ENCODE measurements at places on chromosomes 1 and 21.
A peak's percentile ranks its signal among the peaks of the same experiment; 100 is the strongest.

DNA sequence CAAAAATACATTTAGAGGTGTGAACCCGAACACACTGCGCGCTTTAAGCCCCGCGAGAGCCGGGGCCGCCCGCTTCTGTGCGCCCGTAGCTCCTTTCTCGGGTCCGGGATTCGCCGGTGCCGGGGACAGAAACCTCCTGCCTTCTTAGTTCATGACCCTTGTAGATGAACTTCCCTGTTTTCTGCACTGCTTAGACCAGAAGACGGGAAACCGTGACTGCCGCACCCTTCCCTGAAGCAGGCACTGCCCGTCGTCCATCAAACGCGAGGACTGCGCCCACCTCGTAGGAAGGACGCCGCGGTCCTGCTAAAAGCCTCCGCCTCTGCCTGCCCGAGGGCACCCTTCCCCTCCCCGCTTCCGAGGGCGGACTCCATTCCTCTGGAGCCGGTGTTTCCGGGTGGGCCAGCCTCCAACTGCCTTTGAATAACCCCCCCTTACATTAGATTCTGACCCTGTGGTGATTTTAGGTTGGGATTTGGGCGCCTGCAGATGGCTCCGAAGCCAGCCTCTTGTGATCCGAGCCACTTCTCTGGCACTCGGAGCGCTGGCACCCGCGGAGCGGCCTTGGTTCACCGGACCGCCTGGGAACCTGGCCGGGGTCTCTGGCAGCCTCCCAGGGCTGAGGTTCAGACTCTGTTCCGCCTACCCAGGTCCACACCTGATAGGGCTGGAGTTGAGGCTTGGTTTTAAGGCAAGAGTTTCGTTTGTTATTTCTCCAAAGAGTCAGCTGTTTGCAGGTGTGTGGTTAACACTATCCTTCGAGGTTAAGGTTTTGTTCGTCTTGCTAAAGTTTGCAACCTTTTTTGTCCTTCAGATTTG is 1.2 kb upstream of the PTTG1IP start:
- DNase-seq: no peak

- DNase-seq: peak; percentile 58
These were observed at the start of gene DENND4B for GRCh38 chr1:153946622-153947241. Gene DENND4B (minus strand): TSS chr1:153946718. CDS start chr1:153944374, 2,344 bp downstream.

GRCh38 chr1:203669739-203670138 is 43.1 kb downstream of the ATP2B4 start:
- DNase-seq: no peak

DNA sequence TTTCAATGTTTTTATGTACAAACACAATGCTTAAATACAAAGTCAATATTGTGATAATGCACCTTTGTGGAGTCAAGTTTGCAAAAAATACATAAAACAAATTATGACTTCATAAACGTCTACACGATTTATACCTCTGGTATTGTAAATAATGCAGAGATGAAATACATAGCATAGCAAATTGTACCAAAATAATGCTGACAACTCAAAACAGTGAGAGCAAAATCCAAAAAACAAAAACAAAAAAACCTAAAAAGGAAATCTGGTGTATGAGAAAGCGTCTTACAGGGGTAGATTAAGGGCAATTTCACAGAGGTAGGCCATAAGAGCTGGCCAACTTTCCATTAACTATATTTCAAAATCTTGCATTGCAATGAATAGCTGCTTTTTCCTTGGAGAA is 161.5 kb upstream of the LRRC7 start:
- no peak for DNase-seq

- no peak for DNase-seq
These were observed 137.9 kb upstream of the F3 start for GRCh38 chr1:94679332-94680038.

DNA sequence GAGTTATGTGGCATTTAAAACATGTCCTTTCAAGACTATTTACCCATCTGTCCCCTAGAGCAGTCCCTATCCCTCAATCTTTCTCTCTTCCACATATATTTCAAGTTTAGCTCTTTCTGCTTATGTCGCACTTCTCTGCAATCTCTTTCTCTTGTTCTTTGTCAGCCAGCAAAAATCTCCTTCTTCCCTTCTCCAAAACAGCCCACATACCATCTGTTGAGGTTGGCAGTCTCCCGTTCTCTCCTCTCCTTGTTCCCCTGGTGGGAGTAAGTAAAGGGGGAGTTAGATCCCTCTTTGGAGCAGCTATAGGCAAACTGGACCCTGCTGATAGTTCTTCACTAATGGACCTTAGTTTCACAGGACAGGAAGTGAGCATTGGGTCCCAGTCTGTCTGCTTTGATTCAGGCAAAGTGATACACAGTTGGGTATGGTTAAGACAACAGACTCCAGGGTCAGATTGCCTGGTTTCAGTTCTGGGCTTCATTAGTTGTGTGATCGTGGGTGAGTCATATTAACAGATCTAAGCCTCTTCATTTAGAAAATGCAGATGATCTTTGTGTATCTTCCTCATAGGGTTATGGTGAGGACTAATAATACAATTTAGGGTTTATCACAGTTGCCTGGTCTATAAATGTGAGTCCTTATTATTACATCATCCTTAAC is 19.7 kb downstream of the BRINP2 start:
- no peak for DNase-seq

DNA sequence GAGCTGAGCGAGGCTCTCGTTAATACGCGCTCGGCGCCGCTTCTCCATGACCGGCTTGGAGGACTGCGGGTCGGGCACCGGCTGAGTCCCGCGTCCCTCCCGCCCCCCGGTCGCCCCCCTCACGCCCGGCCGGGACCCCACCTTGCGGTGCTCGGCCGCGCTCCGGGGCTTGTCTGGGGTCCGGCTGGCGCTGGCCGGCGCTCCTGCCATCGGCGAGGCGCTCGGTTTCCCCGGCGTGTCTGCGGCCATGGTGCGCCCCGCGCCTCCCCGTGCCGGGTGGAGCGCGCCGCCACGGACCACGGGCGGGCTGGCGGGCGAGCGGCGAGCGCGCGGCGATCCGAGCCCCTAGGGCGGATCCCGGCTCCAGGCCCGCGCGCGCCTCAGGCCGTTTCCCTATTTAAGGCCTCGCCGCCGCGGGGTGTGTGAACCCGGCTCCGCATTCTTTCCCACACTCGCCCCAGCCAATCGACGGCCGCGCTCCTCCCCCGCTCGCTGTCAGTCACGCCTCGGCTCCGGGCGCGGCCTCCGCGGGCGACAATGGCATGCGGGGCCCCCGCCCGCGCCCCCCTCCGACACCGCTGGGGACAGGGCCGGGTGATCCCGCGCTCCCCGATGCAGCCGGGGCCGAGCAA is at the start of gene HES4:
Gene HES4 (minus strand): TSS at position 373 of the 632 bp plus-strand sequence. CDS start 124 bp downstream, at position 249.
- DNase-seq: peak; percentile 55

DNA sequence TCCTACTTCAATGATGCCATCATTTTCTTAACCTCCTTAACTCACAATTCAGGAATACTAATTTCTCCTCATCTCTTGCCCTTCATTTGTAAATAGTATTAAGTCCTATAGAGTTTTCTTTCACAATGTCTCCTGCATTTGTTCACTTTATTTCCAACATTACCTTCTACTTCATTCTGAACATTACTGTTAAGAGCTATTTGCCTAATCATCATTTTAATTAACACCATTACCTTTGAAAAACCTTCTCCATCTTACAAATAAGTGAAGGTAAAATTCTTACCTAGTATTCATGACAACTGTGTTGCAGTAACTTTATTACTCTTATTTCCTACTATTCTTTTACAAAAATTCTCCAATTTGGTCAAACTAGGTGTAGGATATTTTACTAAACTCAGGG is 137.7 kb downstream of the COQ8A start:
- DNase-seq: no peak

DNA sequence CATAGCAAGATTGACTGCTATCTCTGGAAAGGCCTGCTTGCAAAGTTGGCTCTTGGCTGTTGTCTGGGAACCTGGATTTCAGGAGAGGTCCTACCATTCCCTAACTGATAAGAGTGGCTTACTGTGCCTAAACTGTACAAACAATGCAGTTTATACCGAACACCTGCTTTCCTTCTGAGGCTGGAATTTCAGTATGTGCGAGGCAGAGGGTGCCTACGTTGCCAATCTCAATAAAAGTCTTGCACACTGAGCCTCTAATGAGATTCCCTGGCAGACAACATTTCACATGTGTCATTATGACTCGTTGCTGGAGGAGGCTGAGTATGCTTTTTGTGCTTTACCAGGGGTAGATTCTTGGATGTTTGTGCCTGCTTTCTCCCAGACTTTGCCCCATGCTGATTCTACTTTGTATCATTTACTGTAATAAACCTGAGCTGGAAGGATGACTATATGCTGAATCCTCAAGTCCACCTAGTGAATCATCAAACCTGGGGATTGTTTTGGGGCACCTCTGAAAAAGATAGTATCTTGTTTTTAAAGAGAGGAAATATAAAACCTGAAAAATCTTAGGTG is 58.9 kb upstream of the GNG4 start:
- DNase-seq: no peak

DNA sequence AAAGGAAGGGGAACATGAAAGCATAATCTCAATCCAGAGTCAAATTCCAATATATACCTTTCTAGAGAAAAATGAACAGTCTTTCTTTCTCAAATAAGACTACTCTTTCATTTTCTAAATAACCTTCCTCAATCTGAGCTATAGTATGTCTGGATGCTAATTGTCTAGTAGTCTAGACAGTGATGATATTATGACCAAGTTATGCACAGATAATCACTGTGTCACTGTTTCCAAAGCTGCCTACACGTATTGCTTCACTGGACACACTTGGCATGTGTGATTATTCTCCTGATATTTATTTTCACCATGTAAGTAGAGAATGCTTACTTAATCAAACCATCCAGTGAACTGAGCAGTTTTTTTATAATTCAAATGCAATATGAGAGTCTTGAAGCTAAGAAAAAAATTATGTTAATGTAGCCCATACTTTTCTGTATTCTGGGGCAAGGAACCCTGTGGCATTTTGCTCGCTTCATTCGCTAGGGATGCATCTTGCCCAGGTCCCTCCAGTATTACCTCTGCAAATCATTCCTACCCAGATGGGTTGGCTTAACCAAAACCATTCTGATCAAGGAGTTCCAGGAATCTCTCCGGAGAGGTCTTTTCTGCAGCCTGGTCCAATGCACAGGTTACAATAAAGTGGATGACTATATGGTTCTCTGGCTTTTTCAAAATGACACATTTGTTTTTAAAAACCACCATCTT is 303.1 kb upstream of the RUNX1 start:
- DNase-seq: no peak

GRCh38 chr1:38997901-38998190 is 6.8 kb downstream of the AKIRIN1 start:
- DNase-seq: no peak

GRCh38 chr1:119896303-119896702 is at the start of gene ADAM30:
Gene ADAM30 (minus strand): TSS chr1:119896515. CDS start chr1:119896336, 179 bp downstream.
- DNase-seq: no peak
